ENCODE measurements at places on chromosomes 3 and 15.

DNA sequence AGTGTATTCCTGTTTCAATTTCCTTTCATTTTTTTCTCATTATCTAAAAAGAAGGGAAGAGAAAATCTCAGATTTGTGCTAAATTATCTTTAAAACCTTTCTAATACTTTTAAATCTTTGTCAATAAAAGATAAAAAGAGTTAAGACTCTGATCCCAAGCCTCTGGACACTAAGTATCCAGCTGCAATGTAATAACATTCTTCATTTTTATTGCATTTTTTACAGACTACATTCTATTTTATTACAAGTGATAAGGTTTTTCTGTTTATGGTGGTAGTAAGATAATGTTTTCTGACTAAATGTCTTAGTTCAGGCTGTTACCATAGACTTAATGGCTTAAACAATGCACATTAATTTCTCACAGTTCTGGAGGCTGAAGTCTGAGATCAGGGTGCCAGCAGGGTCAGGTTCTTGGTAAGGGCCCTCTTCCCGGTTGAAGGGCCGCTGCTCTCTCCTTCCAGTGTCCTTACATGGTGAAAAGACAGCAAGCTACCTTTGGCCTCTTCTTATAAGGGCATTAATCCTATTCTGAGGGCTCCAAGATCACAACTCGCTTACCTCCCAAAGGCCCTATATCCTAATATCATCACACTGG, 19.7 kb downstream of the KCNAB1 start:
- no peak for DNase-seq

GRCh38 chr15:63192619-63193206, 3.3 kb downstream of the RAB8B start:
- no peak for DNase-seq

DNA sequence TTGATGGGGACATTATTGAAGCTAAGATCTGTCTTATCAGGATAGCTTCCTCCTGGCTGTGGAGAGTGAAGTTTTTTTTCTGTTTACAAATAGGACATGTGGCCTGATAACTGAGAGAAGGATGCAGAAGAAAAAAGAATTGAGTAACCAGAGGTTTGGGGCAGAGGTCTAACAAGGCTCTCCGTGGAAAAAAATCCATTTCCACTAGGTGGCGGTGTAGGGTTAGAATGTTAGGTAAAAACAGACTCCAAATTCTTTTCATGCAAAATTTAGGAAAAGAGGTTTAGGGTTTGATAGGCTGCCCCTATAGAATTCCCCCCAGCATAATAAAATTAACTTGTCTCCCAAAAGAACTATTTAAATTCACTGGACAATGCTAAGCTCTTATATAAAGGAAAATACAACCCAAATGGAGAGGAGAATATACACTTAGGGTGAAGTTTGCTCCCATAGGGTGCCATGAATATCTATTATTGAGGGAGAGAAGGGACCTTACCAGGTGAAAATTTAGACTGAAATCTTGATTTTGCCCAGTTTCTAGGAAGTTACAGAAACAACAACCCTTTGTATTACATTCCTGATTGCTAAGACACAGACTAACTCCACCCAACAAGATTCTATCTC, 1560.4 kb downstream of the OTOL1 start:
- DNase-seq = no peak

- DNase-seq = no peak
These were observed 40.9 kb downstream of the IRAK2 start for GRCh38 chr3:10205451-10206165.

DNA sequence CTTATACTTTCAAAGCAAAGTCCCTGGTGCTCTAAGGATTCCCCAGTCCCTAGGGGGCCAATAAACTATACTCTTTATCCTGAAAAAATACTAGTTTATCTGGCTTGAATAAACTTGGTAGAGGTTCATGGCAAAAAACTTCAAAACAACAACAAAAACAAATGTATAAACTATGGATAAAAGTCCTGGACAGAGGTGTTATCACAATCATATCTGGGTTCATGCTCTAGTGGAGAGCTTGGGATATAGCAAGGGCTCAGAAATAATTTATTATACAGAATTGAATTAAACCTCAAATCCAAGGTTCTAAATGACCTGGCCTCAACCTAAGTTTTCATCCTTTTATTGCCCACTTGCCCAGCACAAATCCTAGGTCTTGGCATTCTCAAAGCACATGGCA, 98.6 kb upstream of the TRIM42 start:
- DNase-seq = no peak

DNA sequence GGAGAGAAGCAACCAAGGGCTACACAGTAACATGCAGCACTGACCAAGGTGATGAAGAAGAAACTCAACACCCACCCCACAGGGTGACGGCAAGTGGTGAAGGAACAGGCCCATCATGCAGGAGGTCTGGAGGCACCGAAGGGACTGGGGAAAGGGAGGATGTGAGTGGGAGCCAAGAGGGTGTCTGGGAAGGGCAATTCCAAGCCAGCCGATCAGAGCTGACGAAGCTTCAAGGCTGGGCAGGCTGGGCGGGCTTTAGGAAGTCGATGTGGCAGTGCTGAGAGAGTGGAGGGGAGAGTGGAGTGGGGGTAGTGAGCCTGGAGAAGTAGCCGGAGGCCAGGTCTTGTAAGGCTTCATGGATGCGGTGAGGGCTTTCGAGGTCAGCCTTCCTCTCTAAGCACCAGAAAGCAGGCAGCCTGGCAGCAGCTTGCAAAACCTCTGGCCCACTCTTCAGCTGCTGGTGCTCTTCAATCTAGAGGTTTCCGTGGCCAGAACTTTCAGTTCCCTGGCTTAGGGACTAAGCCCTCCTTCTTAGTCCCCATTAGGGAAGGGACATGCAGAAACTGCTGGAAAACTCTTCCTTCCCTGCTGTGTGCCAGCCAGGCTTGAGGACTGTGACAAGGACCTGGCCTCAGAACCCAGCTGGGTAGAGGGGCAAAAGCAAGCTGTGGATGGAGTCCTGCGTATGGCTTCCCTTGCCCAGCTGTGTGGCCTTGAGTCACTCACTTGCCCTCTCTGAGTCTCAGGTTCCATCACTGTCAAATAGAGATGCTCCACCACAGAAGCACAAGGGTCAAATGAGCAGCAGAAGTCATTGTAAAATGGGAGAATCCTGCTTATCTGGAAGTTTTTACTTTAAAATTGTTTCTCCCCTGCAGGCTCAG, 72.1 kb downstream of the TLE3 start:
- DNase-seq = no peak

DNA sequence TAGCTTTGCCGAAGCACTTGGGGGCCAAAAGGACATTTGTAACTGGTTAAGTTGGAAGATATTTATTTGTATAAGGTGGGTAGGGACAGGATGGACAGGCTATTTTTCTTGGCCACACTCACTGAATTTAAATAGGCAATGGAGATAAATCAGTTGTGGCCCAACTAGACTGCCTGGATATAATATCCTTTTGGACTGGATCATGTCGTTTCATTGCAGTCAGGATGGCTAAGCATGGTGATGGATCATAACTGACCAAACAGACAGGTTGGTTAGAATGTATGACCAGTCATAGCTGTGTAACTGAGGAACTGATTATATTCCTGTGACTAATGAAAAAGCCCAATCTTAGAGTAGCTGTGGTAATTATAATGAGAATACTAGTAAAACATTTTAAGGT, 284.0 kb downstream of the LPP start:
- DNase-seq = no peak

- no peak for DNase-seq
These were observed 470.1 kb downstream of the MCTP2 start for GRCh38 chr15:94701281-94701985.

GRCh38 chr15:44366971-44367370, 60.5 kb upstream of the CTDSPL2 start:
- DNase-seq = no peak

DNA sequence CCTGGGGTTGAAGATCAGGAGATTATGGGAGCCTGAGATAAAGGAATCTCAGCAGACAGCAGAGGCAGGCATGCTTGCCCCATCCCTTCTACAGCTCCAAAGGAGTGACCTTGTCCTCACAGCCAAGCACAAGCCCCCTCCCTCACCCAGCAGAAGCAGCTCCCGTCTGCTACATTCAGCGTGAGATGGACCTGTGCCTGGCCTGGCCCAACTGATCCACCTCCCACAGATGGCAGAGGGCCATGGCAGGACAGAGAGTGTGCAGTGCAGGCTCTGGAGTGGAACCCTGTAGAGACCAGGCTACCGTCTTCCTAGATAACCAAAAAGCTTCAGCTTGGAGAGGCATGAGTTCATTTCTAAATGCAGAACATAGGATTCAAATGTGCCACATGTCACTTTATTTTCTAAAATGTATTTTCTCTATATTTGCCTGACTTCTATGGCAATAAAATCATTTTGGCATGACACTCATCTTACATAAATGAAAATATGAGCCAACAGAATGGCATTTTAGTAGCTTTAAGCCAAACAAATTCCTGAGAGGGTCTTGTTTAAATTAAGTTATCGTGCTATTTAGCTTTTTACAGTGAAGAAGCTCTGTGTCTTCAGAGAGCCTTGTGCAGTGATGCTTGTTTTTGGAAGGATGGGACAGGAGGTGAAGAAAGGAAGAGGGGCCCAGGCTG, 43.7 kb downstream of the SLC12A8 start:
- DNase-seq = no peak

DNA sequence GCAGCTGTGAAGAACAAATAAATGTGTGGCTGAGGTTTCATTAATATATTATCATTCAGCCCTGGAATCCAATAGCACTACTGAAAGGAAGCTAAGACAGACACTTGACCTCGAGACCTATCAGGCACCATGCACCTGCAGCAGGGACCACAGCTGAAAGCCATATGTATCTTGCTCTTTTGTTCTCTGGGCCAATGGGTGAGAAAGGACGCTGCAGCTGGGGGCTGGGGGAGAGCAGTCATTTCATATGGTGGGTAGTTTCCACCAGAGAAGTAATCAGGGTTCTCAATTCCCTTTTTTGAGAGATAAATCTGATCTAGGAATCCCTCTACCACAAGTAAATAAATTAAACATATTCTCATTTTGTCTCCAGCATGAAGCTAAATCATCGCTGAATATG, 225.6 kb upstream of the STRIT1 start:
- no peak for DNase-seq

DNA sequence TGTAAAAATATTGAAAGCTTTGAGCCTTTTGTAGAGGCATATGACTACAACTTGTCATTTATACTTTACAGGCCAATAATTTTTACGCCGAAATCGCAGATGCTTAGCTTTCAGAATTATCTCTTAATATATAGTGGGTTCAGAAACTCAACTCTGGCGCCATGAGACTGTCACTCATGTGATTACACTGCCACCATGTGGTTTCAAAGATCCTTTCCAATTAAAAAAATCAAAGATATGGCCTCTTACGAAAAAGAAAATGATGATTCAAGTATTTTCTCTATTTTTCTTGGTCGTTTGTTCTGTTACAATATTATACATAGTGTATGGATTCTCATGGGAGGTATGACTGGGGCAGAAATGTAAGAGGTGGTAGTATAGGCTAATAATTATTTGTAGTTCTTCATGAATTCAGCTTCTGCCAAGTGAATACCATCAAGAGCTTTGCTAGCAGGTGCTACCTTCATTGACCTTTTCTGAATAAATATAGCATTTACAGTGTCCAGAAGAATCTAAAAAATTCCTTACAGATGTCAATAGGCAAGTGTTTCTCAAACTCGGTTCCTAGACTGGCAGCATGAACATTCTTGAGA, 751.7 kb upstream of the GOLIM4 start:
- DNase-seq = no peak

DNA sequence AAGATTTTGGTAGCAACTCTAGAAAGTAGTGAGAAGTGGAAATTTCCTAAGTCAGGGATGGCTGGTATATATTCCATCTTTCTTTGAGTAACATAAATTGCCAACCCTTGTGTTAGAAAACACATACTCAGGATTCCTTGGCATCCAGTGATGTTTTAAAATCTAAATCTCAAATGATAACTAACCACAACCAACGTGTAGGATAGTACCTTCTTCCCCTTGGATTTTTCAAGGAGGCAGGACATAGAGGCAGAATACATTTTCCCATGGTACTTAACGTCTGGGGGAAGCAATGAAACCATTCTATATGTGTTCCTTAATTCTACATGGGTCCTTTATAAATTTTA, 93.4 kb downstream of the WDR76 start:
- DNase-seq = no peak

DNA sequence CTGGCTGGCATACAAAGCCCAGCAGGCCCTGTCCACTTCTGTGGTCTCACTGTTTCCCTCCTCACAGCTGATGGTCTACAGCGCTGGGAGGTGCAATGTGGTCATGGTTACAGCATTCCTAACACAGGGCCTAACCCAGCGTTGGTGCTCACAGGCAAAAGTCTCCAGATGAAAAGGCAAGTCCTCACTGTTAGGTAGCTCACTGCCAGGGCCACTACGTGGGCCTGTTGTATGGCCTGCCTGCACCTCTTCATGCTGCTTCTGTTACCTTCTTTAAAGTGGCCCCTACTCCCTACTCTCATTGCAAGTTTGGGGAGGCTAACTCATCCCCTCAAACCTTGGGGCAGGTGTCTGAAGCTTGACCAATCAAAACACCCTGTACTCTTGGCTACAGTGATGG, 31.3 kb downstream of the CCDC13 start:
- no peak for DNase-seq

DNA sequence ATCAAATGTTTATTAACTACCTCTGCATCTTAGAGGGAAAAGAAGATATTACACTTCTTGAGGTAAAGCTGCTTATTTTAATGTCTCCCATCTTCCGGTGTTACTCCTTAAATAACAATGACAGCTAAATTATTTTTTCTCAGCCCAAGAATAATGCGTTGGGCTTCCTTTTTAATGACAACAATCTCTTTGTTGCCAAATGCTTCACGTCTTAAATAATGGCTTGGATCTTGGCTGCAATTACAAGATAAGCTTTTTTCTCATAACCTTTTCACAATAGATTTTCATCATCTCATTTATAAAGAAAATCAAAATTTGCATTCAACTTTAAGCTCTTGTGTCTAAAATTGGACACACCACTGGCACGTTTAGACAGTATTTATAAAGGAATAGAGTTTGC, 89.2 kb upstream of the COL8A1 start:
- no peak for DNase-seq

GRCh38 chr3:196886144-196886543, 18.4 kb downstream of the SENP5 start:
- no peak for DNase-seq

DNA sequence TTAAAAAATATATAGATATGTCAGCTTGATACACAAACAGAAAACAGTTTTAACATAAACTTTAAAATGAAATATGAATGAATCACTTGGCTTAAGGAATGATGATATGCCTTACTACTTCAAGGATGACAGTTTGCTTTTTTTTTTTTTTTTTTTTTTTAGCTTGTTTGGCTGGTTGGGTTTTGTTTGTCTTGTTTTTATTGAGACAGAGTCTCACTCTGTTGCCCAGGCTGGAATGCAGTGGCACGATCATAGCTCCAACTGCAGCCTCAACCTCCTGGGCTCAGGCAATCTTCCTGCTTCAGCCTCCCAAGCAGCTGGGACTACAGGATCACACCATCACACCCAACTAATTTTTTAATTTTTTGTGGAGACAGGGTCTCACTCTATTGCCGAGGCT, 14.5 kb downstream of the LRRC2 start:
- DNase-seq = no peak

- DNase-seq = no peak
These were observed 104.4 kb downstream of the HERC1 start for GRCh38 chr15:63729115-63729884.

Measured in activated CD8-positive, alpha-beta memory T cell treated with anti-CD3 and anti-CD28 coated beads for 1 hour (primary cell).